Activated CD8-positive, alpha-beta T cell treated with anti-CD3 and anti-CD28 coated beads for 36 hours (primary cell): ENCODE measurements at places on chromosomes 16 and 17. TPM values are rescaled to one million over a fixed set of nuclear protein-coding genes. Genes with fewer than 3 reads are reported as not detected.

GRCh38 chr17:66540131-66540781 is 237.8 kb downstream of the PRKCA start:
- H3K4me1 ChIP-seq = peaks cover 79% of the 10 kb centered on the region
- no peak for DNase-seq
- no peaks in the 10 kb centered on the region for H3K27me3 ChIP-seq
- peaks cover 11% of the 10 kb centered on the region for H3K36me3 ChIP-seq

DNA sequence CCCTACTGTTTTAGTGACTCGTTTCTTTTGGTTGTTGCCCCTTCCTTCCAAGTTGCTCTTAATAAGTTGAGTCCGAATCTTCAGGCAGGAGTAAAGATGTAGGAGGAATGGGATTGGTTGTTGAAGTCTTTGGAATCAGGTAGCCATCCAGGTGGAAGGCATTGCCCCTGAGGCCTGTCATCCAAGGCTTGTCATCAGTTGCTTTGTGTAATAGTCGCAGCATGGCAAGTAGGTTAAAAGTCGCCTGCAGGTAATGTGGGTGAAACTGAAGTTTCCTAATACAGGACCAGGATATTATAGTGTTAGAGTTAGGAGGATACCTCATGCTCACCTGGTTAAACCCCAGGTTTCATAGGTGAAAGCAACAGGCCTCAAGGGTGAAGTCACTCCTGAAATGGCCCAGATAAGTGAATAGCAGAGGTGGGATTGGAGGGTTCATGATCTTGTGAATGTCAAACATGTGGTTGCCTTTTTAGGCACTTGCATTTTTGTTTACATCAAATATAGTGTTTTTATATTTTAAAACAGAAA is 934 bp downstream of the PCTP start:
- peaks cover 13% of the 10 kb centered on the region for H3K4me1 ChIP-seq
- DNase-seq = no peak
- no peaks in the 10 kb centered on the region for H3K36me3 ChIP-seq

GRCh38 chr16:2815299-2815771 is 1.7 kb upstream of the PRSS21 start:
- H3K27me3 ChIP-seq = peaks cover 6% of the 10 kb centered on the region
- no peak for DNase-seq
- H3K36me3 ChIP-seq = no peaks in the 10 kb centered on the region
- no peak overlapping the region for H3K27ac ChIP-seq
- no peak overlapping the region for H3K4me3 ChIP-seq

Gene ARMC7
- total RNA-seq = 5.4 TPM

Gene TERF2IP
- total RNA-seq = 66.3 TPM

DNA sequence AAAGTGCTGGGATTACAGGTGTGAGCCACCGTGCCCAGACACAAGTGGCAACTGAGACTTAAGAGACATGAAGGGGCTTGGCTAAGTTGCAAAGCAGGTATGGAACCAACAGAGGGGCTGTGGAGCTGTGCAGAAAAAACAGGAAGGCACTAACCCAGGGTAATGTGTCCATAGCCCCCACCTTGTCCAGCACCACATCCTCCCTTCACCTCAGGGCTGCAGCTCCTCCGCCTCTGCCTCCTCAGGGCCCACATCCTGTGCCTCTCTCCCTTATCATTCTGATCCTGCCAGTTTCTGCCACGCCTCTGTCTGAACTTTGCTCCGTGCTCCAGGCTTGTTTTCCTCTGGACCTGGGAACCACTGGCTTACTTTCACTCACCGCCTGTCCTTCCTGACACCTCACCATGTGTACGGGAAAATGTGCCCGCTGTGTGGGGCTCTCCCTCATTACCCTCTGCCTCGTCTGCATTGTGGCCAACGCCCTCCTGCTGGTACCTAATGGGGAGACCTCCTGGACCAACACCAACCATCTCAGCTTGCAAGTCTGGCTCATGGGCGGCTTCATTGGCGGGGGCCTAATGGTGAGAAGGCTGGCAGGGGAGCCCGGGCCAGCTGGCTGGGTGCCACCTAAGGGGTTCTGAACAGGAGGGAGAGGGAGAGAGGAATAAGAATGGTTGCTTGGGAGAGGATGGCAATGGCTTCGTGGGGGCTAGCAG is at the start of gene TM4SF5:
Gene TM4SF5 (plus strand): TSS at position 368 of the 716 bp plus-strand sequence. CDS start 37 bp downstream, at position 405.
- DNase-seq = peak; percentile 47
- no peak within 1 kb of the TSS for H3K27ac ChIP-seq
- no peaks in the 10 kb centered on the region for H3K36me3 ChIP-seq
- H3K4me1 ChIP-seq = peaks cover 6% of the 10 kb centered on the region
- H3K4me3 ChIP-seq = no peak within 1 kb of the TSS
- H3K27me3 ChIP-seq = peaks cover 2% of the 10 kb centered on the region

- peaks cover 2% of the 10 kb centered on the region for H3K27me3 ChIP-seq
- no peak overlapping the region for H3K4me3 ChIP-seq
- no peak for DNase-seq
- peaks cover 11% of the 10 kb centered on the region for H3K4me1 ChIP-seq
These were observed 18.7 kb upstream of the ANKRD40CL start for GRCh38 chr17:50785946-50786570.

- H3K36me3 ChIP-seq = peaks cover 13% of the 10 kb centered on the region
- no peaks in the 10 kb centered on the region for H3K4me1 ChIP-seq
- no peaks in the 10 kb centered on the region for H3K27me3 ChIP-seq
- H3K4me3 ChIP-seq = no peak overlapping the region
- H3K27ac ChIP-seq = no peak overlapping the region
- no peak for DNase-seq
These were observed 70.9 kb upstream of the METRNL start for GRCh38 chr17:83008526-83008925.

Gene INCA1
- not detected for total RNA-seq

GRCh38 chr17:75822119-75822799 is 21.9 kb downstream of the UNC13D start:
- H3K27me3 ChIP-seq = no peaks in the 10 kb centered on the region
- no peak overlapping the region for H3K4me3 ChIP-seq

Gene TNS4
- total RNA-seq = 6.3 TPM

GRCh38 chr17:26818736-26819135 is 475.2 kb upstream of the WSB1 start:
- no peaks in the 10 kb centered on the region for H3K4me1 ChIP-seq
- H3K36me3 ChIP-seq = no peaks in the 10 kb centered on the region
- DNase-seq = no peak
- no peaks in the 10 kb centered on the region for H3K27me3 ChIP-seq
- H3K4me3 ChIP-seq = no peak overlapping the region
- no peak overlapping the region for H3K27ac ChIP-seq

Gene RHBDF1
- total RNA-seq = 0.61 TPM

DNA sequence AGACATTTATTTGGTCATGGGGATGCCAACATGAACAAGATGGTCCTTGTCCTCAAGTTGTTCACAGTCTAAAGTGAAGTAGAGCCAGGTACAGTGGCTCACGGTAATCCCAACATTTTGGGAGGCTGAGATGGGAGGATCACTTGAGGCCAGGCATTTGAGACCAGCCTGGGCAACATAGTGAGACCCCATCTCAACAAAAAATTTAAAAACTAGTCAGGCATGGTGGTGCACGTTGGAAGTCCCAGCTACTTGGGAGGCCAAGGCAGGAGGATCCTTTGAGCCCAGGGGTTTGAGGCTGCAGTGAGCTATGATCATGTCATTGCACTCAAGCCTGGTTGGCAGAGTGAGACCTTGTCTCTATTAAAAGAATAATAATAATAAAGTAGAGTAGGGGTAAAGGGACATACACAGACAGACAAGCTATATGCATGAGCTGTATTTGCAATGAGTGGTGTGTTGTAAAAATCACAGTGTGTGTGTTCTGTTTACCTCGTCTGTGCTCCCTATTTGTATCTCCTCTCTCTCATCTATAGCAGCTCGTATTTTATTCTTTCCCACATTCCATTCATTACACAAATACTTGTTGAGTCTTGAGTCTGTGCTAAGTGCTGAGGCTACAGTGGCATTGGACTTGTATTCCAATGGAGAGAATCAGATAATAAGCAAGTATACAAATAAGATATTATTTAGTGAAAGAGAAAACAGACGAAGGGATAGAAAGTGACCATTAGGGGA is 73.9 kb upstream of the DHX40 start:
- H3K4me1 ChIP-seq = no peaks in the 10 kb centered on the region
- no peak overlapping the region for H3K27ac ChIP-seq
- H3K36me3 ChIP-seq = no peaks in the 10 kb centered on the region
- peaks cover 6% of the 10 kb centered on the region for H3K27me3 ChIP-seq
- H3K4me3 ChIP-seq = no peak overlapping the region
- DNase-seq = no peak

DNA sequence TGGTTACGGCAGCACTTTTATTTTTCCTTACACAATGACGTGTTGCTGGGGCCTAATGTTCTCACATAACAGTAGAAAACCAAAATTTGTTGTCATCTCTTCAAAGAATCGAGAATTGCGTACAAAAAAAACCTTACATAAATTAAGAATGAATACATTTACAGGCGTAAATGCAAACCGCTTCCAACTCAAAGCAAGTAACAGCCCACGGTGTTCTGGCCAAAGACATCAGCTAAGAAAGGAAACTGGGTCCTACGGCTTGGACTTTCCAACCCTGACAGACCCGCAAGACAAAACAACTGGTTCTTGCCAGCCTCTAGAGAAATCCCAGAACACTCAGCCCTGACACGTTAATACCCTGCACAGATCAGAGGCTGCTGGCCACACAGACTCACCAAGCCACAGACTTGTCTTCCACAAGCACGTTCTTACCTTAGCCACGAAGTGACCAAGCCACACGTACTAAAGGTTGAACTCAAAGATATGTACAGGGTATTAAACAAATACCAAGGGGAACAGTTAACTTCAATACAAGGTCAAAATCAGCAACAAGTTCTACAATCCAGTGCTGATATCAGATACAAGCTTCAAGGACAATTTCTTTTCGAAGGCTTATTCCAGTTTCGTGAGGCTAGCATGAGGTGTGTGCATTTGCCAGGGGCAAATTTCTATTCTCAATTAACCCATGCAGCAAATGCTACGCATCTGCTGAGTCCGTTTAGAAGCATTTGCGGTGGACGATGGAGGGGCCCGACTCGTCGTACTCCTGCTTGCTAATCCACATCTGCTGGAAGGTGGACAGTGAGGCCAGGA is 2.4 kb downstream of the ACTG1 start:
- no peaks in the 10 kb centered on the region for H3K27me3 ChIP-seq
- no peak for DNase-seq
- H3K4me3 ChIP-seq = peak overlapping the region; percentile 97
- H3K4me1 ChIP-seq = peaks cover 14% of the 10 kb centered on the region
- peak overlapping the region; percentile 92 for H3K27ac ChIP-seq

Gene RABEP1
- 60.6 TPM for total RNA-seq

Gene PIMREG
- total RNA-seq = 4.6 TPM

GRCh38 chr17:80894439-80894721 is 97.3 kb upstream of the CHMP6 start:
- peaks cover 69% of the 10 kb centered on the region for H3K36me3 ChIP-seq
- peaks cover 72% of the 10 kb centered on the region for H3K4me1 ChIP-seq
- peak overlapping the region; percentile 92 for H3K27ac ChIP-seq
- DNase-seq = no peak
- H3K4me3 ChIP-seq = peak overlapping the region; percentile 69
